ENCODE measurements at places on chromosomes 13 and 19. TPM values are rescaled to one million over a fixed set of nuclear protein-coding genes. Genes with fewer than 3 reads are reported as not detected.

The MEDAG gene
- total RNA-seq = not detected

The CALM3 gene
- total RNA-seq = 682 TPM

The MBD3L3 gene
- total RNA-seq = not detected

The GPR12 gene
- total RNA-seq = not detected

The KHSRP gene
- 345 TPM for total RNA-seq

The UGGT2 gene
- not detected for total RNA-seq

Data from activated CD8-positive, alpha-beta T cell treated with anti-CD3 and anti-CD28 coated beads, Interleukin-2, amount 10 ng/mL, durations not matched to agents 7 days and 5 days (primary cell).